ENCODE measurements at places on chromosomes 2 and 18. TPM values are rescaled to one million over a fixed set of nuclear protein-coding genes. Genes with fewer than 3 reads are reported as not detected.

GRCh38 chr2:230714136-230714480 lies 1.5 kb downstream of the CAB39 start:
- no peak for DNase-seq

- no peak for DNase-seq
These were observed 20.3 kb downstream of the RAB3GAP1 start for GRCh38 chr2:135072125-135072997.

DNA sequence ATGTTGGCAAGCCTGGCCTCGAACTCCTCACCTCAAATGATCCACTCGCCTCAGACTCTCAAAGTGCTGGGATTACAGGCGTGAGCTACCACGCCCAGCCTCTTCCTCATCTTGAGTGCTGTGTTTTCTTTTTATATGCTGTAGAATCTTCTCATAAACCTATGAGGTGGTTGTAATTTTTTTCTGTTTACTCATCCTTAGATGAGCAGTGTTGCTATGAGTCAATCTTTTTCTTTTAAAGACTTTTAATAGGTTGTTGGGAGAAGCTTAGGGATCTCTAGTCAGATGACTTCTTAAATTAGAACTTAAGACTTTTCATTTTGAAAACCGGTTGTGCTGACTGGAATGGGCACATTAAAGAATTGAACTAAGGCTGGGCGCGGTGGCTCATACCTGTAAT lies 8.7 kb upstream of the AAK1 start:
- DNase-seq, result no peak

DNA sequence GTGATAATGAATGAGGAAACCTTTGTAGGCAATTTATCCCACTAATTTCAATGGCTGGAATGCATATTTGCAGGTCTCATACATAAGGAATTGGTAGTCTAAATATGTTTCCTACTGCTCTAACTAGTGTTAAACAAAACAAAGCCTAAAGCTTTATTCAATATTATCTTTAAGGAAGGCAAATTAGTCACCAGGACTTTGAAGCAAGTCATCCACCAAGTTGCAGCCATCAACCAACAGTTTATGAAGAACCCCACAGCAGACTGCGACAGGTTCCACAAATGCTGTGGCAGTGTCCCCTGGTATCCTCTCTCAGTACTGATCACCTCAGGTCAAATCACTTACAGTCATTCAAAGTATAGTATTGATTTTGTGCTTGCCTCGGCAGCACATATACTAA lies 181.5 kb upstream of the ZFP36L2 start:
- no peak for DNase-seq

- DNase-seq, result no peak
These were observed 1156.3 kb upstream of the CRIM1 start for GRCh38 chr2:35199298-35199697.

GRCh38 chr2:62287282-62287681 lies 91.4 kb downstream of the B3GNT2 start:
- no peak for DNase-seq

DNA sequence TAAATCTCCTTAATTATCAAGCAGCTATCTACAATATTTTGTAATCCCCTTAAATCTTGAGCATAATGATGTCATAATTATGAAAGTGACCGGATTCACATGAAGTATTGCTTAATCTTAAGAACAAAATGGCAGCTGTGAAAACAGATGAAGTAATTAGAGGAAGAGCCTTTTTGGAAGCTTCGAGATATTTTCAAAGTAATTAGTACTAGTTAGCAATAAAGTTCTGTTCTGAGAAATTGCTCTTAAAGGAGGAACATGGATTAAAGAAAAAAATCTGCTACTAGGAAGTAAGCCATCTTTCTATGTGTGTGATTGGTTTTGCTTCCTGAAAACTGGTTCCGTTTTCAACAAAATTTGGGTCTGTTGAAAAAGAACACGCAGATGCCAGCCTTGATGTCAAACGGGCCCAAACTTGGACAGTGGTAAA lies 18.3 kb downstream of the CLUL1 start:
- no peak for DNase-seq

DNA sequence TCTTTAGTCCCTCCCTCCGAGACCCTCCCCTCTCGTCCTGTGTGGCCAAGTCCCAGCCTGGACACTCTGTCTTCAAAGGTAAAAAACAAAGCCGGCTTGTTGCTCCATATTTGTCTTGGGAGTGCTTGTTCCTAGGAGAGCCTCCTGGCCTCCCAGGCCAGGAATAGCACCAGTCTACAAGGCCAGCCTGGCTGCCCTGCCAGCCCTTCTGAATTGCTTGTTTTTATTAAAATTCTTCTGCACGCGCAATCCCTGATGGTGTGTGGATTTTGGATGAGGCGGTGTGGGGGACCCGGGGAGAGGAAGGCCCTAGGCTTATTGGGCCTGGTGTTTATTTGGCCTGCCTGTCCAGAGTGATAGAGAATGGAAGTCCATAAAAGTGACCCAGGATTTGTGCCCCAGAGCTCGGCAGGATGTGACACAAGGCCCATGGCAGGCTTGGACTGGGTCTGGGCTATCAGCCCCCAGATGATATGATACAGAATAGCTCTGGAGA lies 297.3 kb downstream of the CYP26B1 start:
- no peak for DNase-seq

- DNase-seq, result no peak
These were observed 83.1 kb downstream of the CCDC85A start for GRCh38 chr2:56266761-56267414.

DNA sequence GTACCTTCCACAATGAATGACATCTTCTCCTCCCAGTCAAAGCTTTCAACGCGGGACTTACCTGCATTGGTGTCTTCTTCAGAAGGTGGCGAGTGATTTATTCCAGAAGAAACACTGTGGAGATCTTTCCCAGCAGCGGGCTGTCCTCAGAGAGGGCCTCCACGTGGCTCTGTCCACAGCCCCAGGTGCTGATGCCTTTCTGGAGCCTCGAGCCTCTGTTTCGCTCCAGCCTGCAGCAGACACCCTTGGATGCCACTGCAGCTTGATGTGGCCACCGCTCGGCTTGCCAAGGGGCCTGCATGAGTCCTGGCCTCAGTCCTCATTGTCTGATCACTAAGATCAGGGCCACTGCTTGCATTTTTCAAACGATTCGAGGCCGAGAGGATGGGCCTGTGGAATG lies 46.6 kb upstream of the GALR1 start:
- DNase-seq, result no peak

- DNase-seq, result no peak
These were observed 100.7 kb upstream of the TAF1B start for GRCh38 chr2:9742601-9743000.

DNA sequence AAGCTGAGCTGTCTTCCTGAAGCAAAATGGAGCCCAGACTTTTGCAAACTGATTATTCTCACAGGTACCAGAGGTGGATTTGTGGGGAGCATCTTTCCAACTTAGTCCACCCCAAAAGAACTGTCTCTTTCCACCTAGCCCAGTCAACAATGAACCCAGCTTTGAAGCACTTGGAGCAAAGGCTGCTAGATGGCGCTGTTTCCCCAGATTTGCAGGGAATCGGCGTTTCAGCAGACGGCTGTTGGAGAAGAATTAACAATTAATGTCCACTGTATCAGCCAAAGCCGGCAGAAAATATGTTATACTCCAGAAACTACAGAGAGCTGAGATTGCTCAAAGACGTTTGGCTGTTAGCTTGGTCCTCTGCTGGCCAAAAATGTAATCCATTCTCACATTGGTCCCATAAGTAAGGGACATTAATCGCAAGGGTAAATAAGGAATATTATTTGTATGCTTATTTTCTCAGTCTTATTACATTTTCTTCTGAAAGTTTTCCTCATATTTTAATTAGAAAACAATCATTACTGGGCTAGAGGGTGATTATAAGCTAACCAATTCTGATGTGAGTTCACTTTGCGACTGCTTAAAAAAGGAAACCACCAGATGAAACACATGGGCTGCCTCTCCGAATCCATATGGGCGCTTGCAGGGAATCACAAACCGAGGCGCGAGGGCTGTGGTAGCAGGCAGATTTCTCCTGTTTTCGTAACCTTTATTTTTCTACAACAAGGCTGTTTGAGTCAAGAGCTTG lies 423.8 kb upstream of the MEX3C start:
- peak; percentile 84 for DNase-seq

GRCh38 chr2:217784996-217785543 lies 217.7 kb downstream of the TNS1 start:
- DNase-seq, result no peak

- no peak for DNase-seq
These were observed 775.4 kb downstream of the TSN start for GRCh38 chr2:122530814-122531213.

GRCh38 chr2:223055140-223055539 lies 3.1 kb downstream of the KCNE4 start:
- DNase-seq, result no peak

DNA sequence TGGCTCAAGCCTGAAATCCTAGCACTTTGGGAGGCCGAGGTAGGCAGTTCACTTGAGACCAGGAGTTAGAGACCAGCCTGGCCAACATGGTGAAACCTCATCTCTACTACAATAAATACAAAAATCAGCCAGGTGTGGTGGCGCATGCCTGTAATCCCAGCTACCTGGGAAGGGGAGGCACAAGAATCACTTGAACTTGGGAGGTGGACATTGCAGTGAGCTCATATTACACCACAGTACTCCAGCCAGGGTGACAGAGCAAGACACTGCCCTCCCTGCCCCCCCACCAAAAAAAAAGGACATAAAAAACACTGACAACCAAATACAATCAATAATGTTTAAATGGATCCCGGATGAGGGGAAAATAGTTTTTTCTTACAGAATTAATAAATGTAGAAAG lies 7.8 kb downstream of the TIA1 start:
- DNase-seq, result no peak

- no peak for DNase-seq
These were observed 244.2 kb downstream of the EXOC6B start for GRCh38 chr2:72581560-72582181.

DNA sequence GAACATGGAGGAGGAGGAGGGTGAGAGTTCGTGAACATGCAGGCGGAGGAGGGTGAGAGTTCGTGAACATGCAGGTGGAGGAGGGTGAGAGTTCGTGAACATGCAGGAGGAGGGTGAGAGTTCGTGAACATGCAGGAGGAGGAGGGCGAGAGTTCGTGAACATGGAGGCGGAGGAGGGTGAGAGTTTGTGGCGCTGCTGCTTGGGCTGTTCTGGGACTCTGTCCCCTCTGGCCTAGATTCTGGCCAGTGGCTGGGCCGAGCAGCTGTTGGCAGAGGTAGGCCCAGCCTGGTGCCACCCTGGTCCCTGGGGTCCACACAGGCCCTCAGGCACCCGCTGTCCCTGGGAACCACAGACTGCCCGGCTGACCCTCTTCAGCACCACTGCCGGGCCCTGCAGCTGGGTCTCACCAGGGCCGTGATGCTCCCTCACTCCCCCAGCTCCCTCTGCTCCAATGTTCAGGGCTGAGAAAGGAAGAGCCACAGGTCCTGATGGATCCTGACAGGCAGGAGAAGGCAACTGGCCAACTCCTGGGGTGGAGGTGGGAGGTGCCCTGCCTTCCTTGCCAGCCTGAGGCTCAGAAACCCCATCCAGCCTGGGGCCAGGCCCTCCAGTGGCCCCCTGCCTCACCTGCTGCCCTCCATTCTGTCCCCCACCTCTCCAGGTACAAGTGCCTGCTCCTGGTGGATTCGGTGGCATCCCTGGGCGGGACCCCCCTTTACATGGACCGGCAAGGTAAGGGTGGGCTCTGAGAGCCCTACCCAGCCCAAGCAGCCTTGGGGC lies 3.9 kb downstream of the AGXT start:
- DNase-seq, result no peak

BOLL gene
- not detected for total RNA-seq

PDCD1 gene
- total RNA-seq, result not detected

MC5R gene
- not detected for total RNA-seq

TMEM214 gene
- total RNA-seq, result 55.2 TPM

Data from neural crest cell (in vitro differentiated cells).